GM23338 (cell line): ENCODE measurements at places on chromosomes 6 and 20. TPM values are rescaled to one million over a fixed set of nuclear protein-coding genes. Genes with fewer than 3 reads are reported as not detected.

DNA sequence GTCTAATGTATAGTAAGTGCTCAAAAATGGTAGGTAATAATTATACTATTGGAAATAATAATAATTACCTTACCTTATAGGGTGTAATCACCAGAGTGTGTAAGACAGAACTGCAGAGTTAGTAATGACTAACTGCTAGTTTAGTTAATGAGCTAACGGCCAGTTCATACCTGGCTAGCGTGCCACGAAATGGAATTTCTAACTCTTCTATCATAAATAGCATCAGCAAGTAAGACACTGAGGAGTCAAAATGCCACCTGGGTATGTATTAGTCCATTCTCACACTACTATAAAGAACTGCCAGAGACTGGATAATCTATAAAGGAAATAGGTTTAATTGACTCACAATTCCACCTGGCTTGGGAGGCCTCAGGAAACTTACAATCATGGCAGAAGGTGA lies 63.4 kb upstream of the CEP85L start:
- no peaks in the 10 kb centered on the region for H3K27me3 ChIP-seq
- no peak for DNase-seq
- no peak overlapping the region for H3K27ac ChIP-seq
- H3K4me1 ChIP-seq = peaks cover 6% of the 10 kb centered on the region; the same call in 1 of the 2 replicates

- H3K36me3 ChIP-seq = peaks cover 4% of the 10 kb centered on the region; the same call in 1 of the 2 replicates
- H3K27me3 ChIP-seq = no peaks in the 10 kb centered on the region
- no peaks in the 10 kb centered on the region for H3K4me1 ChIP-seq
- no peak overlapping the region for H3K4me3 ChIP-seq
- H3K27ac ChIP-seq = no peak overlapping the region
Measured at GRCh38 chr6:13605634-13606033, 9.5 kb upstream of the NOL7 start.

DNA sequence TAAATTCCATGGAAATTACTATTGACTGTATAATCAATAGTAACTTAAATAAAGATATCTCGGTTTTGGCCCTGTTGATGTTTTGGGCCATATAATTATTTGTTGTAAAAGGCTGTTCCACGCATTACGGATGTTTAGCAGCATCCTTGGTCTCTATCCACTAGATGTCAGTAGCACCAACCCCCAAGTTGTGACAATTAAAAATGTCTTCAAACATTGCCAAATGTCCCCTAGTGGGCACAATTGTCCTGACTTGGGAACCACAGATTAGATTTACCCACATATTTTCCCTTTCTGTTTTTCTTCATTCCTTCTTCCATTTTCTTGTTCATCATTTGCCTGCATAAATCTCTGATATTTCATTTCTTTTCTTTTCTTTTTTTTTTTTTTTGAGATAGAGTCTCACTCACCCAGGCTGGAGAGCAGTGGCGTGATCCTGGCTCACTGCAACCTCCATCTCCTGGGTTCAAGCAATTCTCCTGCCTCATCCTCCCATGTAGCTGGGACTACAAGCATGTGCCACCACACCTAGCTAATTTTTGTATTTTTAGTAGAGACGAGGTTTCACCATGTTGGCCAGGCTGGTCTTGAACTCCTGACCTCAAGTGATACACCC lies 13.6 kb upstream of the WFDC8 start:
- no peak overlapping the region for H3K27ac ChIP-seq
- H3K36me3 ChIP-seq = no peaks in the 10 kb centered on the region
- no peak overlapping the region for H3K4me3 ChIP-seq
- H3K4me1 ChIP-seq = no peaks in the 10 kb centered on the region
- no peaks in the 10 kb centered on the region for H3K27me3 ChIP-seq
- DNase-seq = peak; percentile 85

GRCh38 chr6:164051427-164051826 lies 636.9 kb downstream of the QKI start:
- H3K27ac ChIP-seq = no peak overlapping the region
- no peaks in the 10 kb centered on the region for H3K4me1 ChIP-seq
- H3K36me3 ChIP-seq = no peaks in the 10 kb centered on the region
- no peak for DNase-seq
- H3K4me3 ChIP-seq = no peak overlapping the region

Gene EPB41L1
- total RNA-seq = 33.1 and 48.7 TPM in 2 replicates

Gene NEURL2
- 7.6 and 10.9 TPM in 2 replicates for total RNA-seq

GRCh38 chr6:150627585-150628025 lies 27.9 kb downstream of the PLEKHG1 start:
- H3K27ac ChIP-seq = no peak overlapping the region
- H3K4me1 ChIP-seq = no peaks in the 10 kb centered on the region
- H3K36me3 ChIP-seq = no peaks in the 10 kb centered on the region
- DNase-seq = no peak
- no peaks in the 10 kb centered on the region for H3K27me3 ChIP-seq
- no peak overlapping the region for H3K4me3 ChIP-seq

GRCh38 chr20:1105599-1106194 lies 12.7 kb upstream of the PSMF1 start:
- no peak overlapping the region for H3K4me3 ChIP-seq
- H3K4me1 ChIP-seq = no peaks in the 10 kb centered on the region
- no peaks in the 10 kb centered on the region for H3K27me3 ChIP-seq
- DNase-seq = no peak
- H3K36me3 ChIP-seq = no peaks in the 10 kb centered on the region

- no peak overlapping the region for H3K27ac ChIP-seq
- no peaks in the 10 kb centered on the region for H3K27me3 ChIP-seq
- H3K4me3 ChIP-seq = no peak overlapping the region
- no peaks in the 10 kb centered on the region for H3K4me1 ChIP-seq
Measured at GRCh38 chr6:84892671-84893070, 128.3 kb upstream of the TBX18 start.

Gene RIMS1
- total RNA-seq = 3.9 and 4.0 TPM in 2 replicates

Gene DEFB124
- 0.52 TPM in 1 of 2 replicates, not detected in the other for total RNA-seq

GRCh38 chr6:82259389-82259788 lies 11.8 kb upstream of the IBTK start:
- no peak overlapping the region for H3K27ac ChIP-seq
- no peak overlapping the region for H3K4me3 ChIP-seq
- H3K4me1 ChIP-seq = peaks cover 28% of the 10 kb centered on the region
- H3K27me3 ChIP-seq = no peaks in the 10 kb centered on the region
- H3K36me3 ChIP-seq = no peaks in the 10 kb centered on the region
- no peak for DNase-seq

DNA sequence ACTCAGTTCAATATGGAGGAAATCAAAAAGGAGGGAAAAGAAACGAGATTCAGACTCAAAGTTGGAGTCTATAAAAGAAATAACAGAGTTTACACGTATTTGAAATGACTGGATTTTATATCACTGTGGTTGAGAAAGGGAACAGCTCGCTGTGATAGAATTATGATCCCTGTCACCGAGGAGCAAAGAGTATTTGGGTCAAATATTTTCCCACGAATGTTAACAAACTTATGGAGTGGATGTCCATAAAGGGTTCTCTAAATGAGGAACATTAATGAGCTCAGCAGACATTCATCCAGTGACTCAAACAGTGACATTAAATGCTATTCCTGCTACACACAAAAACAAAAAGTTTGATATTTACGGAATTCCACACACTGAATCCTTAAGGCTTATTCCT lies 57.9 kb downstream of the FHL5 start:
- H3K27me3 ChIP-seq = no peaks in the 10 kb centered on the region
- H3K4me1 ChIP-seq = no peaks in the 10 kb centered on the region
- H3K27ac ChIP-seq = no peak overlapping the region
- no peak for DNase-seq

DNA sequence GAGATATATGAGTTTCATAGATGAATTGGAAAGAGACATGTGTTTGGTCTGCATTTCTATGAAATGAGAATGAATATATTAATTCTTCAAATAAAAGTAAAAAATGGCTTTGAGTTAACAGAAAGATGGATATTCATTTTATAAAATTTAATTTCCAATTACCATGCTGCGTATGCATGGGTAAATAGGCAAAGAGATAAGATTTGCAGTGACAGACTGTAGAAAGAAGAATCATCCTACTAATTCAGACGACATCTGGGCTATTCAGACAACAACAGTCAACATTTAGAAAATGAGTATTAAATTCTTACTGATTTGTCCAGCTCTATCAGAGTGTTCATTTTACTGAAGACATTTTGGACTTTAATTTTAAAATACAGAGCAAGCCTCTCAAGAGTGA lies 602.2 kb upstream of the NRSN1 start:
- no peak overlapping the region for H3K4me3 ChIP-seq
- H3K27me3 ChIP-seq = no peaks in the 10 kb centered on the region
- no peaks in the 10 kb centered on the region for H3K36me3 ChIP-seq
- no peak overlapping the region for H3K27ac ChIP-seq
- H3K4me1 ChIP-seq = peaks cover 15% of the 10 kb centered on the region; the same call in 1 of the 2 replicates

DNA sequence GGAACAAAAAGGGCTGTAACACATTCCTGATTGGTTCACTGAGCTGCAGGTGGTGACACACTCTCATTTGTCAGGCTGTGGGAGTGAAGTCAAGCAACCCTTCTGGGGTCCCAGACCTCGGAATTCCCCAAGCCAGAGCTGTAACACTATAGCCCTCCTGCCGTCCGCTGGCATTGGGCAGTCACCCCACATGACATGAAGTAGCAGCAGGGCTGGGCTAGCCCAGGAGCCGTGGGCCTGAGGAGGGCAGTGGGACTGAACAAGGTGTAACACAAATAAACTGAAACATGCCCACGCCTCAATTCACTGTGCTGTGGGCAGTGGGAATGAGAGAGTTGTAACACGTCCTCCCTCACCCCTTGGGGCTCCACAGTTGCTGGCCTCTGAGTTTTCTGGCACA lies 689.1 kb upstream of the EYS start:
- no peak overlapping the region for H3K27ac ChIP-seq
- no peaks in the 10 kb centered on the region for H3K36me3 ChIP-seq
- no peak for DNase-seq
- H3K27me3 ChIP-seq = no peaks in the 10 kb centered on the region
- no peak overlapping the region for H3K4me3 ChIP-seq

- H3K36me3 ChIP-seq = no peaks in the 10 kb centered on the region
- H3K27me3 ChIP-seq = no peaks in the 10 kb centered on the region
- DNase-seq = no peak
Measured at GRCh38 chr6:168599769-168600330, 158.9 kb downstream of the SMOC2 start.

DNA sequence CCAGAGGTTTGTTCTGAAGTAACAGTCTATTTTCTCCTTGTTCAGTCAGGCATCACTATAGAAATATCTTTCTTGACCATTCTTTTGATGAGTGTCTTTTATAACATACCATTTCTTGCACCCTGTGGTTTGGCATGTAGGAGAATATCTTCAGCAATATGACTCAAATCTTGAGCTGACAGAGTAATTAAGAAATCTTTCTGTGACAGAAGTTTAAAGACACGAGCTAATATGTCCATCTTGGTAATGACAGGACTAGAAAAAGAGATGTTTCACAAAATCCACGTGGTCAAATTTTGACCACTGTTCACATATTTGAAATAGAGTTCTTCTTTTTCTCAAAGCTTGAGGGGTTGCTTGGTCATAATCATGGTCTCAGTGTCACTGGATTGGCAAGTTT lies 149.9 kb downstream of the MYB start:
- no peak for DNase-seq
- H3K27me3 ChIP-seq = no peaks in the 10 kb centered on the region
- no peaks in the 10 kb centered on the region for H3K36me3 ChIP-seq
- no peaks in the 10 kb centered on the region for H3K4me1 ChIP-seq

GRCh38 chr6:10421158-10421920 lies 6.5 kb upstream of the TFAP2A start:
- H3K4me1 ChIP-seq = peaks cover 70% of the 10 kb centered on the region
- no peak overlapping the region for H3K27ac ChIP-seq
- DNase-seq = peak; percentile 86
- no peaks in the 10 kb centered on the region for H3K36me3 ChIP-seq
- peak overlapping the region; percentile 59; the same call in 1 of the 2 replicates for H3K4me3 ChIP-seq

Gene RSPH9
- total RNA-seq = 0.10 TPM in 1 of 2 replicates, not detected in the other

Gene BACH2
- total RNA-seq = 3.3 and 5.7 TPM in 2 replicates

Gene DEFB128
- not detected in 2 replicates for total RNA-seq

Gene ADTRP
- total RNA-seq = not detected in 2 replicates

GRCh38 chr6:70547313-70547712 lies 19.4 kb upstream of the SDHAF4 start:
- H3K36me3 ChIP-seq = no peaks in the 10 kb centered on the region
- peak; percentile 44 for DNase-seq
- H3K27me3 ChIP-seq = no peaks in the 10 kb centered on the region
- H3K4me3 ChIP-seq = no peak overlapping the region

- no peaks in the 10 kb centered on the region for H3K27me3 ChIP-seq
- peak overlapping the region; percentile 91 for H3K27ac ChIP-seq
- no peaks in the 10 kb centered on the region for H3K36me3 ChIP-seq
- H3K4me1 ChIP-seq = peaks cover 97% of the 10 kb centered on the region
- peak overlapping the region; percentile 60 for H3K4me3 ChIP-seq
Measured at GRCh38 chr6:35489995-35490791, 6.7 kb downstream of the TEAD3 start.

DNA sequence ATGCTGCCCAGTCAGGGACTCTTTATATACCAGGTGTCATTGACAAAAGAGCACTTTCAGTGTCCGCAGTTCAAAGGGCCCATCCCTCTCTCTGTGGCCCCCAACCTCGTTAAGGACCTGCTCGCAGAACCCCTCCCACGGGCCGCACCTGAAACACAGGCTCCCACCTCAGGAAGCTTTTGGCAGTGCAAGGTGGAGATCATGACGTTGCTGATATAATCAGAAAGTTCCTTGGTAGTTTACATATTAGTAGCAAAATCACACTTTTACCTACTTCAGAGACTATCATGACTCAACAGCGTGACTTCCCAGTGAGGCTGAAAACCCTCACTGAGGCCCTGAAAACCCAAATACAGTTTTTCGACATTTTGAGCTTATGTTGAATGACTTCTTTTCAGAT lies 4.1 kb downstream of the TTLL2 start:
- no peaks in the 10 kb centered on the region for H3K36me3 ChIP-seq
- H3K4me1 ChIP-seq = no peaks in the 10 kb centered on the region
- H3K27ac ChIP-seq = no peak overlapping the region
- no peak overlapping the region for H3K4me3 ChIP-seq
- DNase-seq = peak; percentile 41
- H3K27me3 ChIP-seq = no peaks in the 10 kb centered on the region

DNA sequence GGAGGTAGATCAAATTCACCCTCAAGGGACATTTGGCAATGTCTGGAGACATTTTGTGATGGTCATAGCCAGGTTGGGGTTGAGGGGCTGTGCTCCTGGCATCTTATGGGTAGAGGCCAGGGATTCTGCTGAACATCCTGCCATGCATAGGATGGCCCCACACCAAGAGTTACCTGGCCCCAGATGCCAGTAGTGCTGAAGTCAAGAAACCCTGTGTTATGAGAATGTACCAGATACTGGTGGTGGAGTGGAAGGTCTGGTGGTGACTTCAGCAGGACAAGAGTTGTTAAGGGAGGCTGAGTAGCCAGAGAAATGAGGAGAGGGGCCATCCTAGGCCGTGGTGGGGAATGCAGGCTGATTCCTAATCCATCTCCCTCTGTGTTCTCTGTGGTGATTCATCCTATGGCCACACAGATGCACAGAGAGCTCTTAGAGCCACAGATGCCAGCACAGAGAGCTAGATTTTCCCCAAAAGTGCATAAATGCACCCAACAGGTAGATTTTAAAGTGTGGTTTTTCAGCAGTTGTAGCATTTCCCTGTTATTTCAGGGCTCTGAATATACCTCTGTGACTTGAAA lies 43.6 kb downstream of the CDYL start:
- no peaks in the 10 kb centered on the region for H3K27me3 ChIP-seq
- H3K4me3 ChIP-seq = no peak overlapping the region
- H3K36me3 ChIP-seq = no peaks in the 10 kb centered on the region
- peaks cover 20% of the 10 kb centered on the region; the same call in 1 of the 2 replicates for H3K4me1 ChIP-seq
- no peak for DNase-seq
